ENCODE measurements at places on chromosomes 5 and 9.

DNA sequence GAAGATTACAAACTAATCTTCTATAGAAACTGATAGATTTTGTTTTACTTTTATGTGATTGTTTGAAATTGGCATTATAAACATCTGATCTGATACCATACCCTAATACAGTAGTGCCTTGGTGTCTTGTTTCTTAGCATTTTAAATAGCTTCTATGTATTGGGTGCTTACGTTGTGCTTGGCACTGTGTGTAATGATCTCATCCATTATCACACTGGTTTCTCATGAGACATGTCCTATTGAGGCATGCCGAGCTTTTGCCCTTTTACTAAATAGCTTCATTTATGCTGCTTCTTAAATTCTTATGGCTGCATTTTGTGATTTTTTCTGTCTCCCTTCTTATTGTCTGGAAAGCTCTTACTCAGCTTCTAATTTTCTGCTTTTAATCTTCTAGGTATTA, 48.2 kb upstream of the TLR4 start:
- DNase-seq, result no peak

DNA sequence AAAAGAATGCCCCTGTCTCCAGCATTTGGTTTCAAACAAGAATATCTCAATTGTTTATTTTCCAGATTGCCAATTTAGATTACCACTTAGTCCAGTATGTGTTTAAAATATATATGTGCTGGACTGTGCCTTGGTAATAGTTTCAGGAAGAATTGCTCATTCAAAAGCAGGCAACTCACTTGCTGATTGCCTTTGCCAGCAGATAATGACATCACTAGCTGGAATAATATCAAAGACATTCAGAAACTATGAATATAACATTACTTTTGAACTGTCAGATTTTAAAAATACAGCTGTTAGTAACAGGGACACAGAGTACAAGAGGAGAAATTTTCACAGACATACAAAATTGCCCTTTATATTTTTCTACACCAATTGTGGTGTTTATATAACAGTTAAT, 96.0 kb upstream of the ITGA2 start:
- DNase-seq, result no peak

- DNase-seq, result peak; percentile 73
These were observed 66.9 kb downstream of the CTSL start for GRCh38 chr9:87792831-87793288.

GRCh38 chr9:114925672-114926071, 4.7 kb downstream of the TNFSF8 start:
- no peak for DNase-seq

- no peak for DNase-seq
These were observed 39.1 kb downstream of the OXCT1 start for GRCh38 chr5:41831155-41831554.

Measured in SJSA1 (cell line).